ENCODE measurements at places on chromosomes 3 and 15.

- peak; percentile 82 for DNase-seq
These were observed 740 bp upstream of the ZBTB47 start for GRCh38 chr3:42652611-42653302.

DNA sequence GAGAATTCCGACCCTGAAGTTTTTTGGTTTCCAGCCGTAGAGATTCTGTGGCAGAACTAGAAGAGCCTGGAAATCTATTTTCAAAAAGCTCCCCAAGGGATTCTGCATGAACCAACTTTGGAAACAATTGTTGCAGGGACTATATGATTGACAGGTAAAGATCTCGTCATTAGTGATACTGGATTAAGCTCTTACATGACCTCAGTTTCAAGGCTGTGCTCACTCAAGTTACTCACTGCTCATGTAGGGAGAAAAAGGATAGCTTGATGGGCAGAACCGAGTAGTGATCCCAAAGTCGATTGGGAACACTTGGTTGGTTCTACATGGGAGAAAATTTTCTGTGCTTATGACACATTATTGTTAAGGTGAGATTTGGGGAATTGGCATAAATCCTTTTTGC is 142.3 kb upstream of the RASGRP1 start:
- no peak for DNase-seq

DNA sequence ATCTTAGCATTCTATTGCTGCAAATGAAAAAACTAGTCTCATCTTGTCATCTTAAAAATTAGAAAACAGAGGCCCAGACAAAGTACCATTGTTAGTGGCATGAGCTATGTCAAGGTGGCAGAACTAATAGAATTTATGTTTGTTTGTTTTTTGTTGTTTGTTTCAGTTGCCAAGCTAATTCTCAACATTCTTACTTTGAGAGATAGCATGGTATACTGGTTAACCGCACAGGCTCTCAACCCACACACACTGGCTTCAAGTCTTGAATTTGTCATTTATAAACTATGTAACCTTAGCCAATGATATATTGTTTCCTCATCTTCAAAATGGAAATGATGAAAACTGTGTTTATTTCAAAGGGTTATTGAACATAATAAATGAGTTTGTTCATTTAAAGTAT is 367.6 kb upstream of the PLSCR5 start:
- peak; percentile 65 for DNase-seq

DNA sequence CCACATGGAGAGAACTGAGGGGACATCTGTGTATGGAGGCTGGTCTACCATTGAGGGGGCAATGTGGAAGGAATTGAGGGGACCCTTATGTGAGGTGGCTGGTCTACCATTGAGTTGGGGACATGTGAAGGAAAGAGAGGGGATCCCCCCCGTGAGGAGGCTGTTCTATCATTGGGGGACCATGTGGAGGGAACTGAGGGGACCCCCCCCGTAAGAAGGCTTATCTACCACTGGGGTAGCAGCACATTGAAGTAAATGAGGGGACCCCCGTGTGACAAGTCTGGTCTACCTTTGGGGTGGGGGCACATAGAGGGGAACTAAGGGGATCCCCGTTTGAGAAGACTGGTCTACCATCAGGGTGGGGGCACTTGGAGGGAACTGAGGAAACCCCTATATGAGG is 158.0 kb downstream of the FBLN2 start:
- DNase-seq = no peak

DNA sequence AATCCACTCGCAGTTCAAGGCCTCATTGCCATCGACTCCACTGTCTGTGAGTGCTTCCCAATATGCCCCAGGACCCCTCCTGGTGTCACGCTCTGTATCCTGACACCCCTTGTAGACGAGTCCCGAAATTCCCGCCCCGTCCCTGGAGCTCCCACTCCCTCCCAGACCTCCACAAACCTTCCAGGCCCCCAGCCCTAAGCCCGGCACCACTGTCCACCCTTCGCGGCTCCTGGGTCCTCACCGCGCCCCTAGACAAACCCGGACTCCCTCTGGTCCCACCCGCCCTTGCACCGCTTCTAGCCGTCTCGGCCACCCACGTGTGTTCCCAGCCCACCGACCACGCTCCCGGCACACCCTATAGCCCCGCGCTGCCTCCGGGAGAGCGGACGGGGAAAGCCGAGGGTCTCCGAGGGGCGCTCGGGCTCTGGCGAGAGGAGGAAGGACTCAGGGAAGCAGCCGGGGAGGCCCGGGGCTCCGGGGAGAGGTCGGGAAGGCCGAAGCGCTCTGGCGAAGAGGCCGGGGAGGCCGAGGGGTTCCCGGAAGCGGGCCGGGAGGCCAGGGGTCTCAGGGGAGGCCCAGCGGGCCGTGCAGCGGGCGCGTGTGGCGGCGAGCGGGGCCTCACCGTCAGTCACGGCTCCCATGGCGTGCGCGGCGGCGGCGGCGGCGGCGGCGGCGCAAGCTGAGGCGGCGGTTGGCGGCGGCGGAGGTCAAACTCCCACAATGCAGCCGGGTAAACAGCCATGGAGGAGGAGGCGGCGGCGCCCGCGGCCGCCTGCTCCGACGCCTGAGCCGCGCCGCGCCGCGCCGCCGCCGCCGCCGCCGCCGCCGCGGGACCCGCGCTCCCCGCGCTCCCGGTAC is at the start of the genes ATXN7 and THOC7:
Gene ATXN7 (plus strand): TSS at position 718 of the 858 bp plus-strand sequence. CDS start 48,732 bp downstream, outside the sequence.
Gene THOC7 (minus strand): TSS at position 656 of the 858 bp plus-strand sequence. CDS start 15 bp downstream, at position 641.
- peak; percentile 87 for DNase-seq

GRCh38 chr15:78855746-78856145 is 16.9 kb upstream of the MORF4L1 start:
- peak; percentile 85 for DNase-seq

GRCh38 chr3:127491909-127492308 is 98.6 kb downstream of the TPRA1 start:
- no peak for DNase-seq

DNA sequence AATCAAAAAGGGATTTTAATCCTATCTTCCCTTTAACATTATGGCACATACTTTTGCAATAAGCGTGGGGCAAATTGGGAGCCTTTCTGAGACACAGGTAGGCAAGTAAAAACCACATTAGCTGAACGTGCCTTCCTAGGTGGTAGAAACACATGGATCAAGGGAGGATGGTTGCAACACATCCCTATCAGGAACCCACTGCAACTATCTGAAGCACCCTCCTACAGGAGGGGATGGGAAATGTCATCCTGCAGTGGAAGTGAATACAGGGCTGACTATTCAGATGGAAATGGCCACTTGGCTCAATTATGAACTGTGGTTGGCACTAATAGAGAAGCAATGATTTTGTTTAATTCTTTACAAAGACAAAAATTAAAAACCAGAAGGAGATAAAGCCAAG is 826.3 kb downstream of the FHIT start:
- no peak for DNase-seq

DNA sequence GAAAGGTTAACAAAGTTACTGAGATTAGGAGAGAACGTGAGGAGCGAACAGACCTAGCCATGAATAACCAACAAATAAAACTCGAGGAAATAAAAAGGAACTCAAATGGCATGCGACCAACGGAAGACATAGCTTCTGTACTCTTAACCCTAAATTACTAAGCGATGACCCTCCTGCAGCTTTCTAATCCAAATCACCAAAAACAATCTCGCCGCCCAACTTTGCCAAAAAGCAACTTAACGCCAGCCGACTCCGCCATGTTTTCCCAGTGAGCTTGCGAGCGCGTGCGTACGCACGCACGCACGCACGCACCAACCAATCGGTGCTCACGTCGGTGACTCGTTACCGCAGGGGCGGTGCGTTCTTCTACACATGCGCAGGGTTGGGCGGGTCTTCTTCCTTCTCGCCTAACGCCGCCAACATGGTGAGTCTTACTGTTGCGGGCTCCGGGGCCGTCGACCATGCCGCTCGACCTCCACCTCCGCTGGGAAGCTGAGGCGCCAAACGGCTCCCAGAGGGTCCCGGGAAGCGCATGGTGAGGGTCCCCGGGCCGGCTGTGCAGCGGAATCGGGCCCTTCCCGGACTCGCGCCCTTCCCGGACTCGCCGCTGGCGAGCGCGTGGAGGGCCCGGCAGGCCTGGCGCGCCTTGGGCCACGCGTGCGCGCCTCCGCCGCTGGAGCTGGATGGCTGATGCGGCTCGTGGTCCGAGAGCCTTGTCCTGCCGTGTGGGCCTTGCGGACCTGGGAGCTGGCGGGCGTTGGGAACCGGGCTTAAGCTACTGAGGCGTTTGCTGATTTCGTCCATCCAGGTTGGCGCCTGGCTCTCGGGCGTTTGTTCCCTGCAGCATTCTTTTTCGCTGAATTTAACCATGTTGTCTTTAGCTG is at the start of gene RPL14:
Gene RPL14 (plus strand): TSS at position 400 of the 884 bp plus-strand sequence. CDS start 133 bp downstream, at position 533.
- peak; percentile 99 for DNase-seq

GRCh38 chr15:64535460-64536243 is 75.3 kb downstream of the ZNF609 start:
- no peak for DNase-seq

GRCh38 chr15:51448622-51449399 is 107.4 kb downstream of the GLDN start:
- peak; percentile 7 for DNase-seq

DNA sequence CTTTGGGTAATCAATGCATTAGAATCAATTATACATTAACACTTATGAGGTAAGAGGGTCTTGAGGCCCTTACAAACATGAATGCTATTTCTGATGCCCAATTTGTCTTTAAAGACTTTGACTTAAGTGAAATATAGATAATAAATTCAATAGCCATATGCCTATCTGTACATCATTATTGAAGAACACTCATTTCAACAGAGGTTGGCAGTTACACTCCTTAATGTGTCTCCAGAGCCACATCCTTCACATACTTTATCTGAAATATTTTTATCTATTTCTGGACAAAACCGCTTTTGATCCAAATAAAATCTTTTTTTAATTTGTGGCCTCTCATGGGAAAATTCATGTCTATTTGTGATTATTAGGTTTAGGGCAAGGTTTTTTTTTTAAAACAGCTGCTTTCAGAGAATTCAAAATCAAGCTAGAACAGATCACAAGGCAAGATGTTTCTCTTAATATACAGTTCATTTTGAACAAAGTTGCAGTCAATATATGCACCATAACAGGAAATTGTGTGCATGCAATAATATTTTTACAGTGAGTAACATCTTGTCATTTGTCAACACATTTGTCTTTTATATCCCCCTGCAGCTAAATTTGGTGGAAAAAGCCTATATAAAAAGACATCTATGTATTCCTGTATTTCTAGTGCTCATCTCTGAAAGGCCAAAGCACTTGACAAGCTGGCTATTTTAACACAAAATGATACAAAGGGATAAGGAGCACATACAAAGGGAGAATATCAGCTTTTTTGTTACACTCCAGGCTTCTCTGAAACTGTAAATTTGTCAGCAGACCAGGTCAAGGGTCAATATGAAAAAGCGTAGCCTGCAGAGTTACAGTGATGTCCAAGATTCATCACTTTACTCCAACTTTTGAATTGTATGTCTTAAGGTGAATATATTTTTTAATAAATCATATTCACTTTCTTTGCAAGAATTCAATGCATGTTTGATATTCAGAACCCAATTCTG is 146.2 kb upstream of the DPH6 start:
- no peak for DNase-seq

- no peak for DNase-seq
These were observed 5.0 kb upstream of the PTPN9 start for GRCh38 chr15:75584121-75584520.
